Body of pancreas (tissue), 4 donors: ENCODE measurements at places on chromosomes 7 and 10. TPM values are rescaled to one million over a fixed set of nuclear protein-coding genes. Genes with fewer than 3 reads are reported as not detected.

DNA sequence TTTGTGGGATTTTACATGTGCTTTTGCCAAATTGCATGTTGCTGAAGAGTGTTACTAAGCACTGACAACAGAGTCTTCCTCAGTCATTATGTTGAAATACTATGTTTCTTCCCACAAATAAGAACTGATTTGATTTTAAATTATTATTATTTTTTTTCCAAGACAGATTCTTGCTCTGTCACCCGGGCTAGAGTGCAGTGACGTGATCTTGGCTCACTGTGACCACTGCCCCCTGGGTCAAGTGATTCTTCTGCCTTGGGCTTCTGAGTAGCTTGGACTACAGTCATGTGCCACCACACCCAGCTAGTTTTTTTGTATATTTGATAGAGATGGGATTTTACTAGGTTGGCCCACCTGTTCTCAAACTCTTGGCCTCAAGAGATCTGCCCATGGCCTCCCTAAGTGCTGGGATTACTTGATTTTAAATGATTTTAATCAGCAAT lies 42.3 kb downstream of the MINPP1 start:
- no peak for DNase-seq
- no peak overlapping the region for H3K4me3 ChIP-seq
- H3K4me1 ChIP-seq = peaks cover 12% of the 10 kb centered on the region
- no peak overlapping the region for H3K27ac ChIP-seq
- no peaks in the 10 kb centered on the region for H3K36me3 ChIP-seq
- H3K27me3 ChIP-seq = no peaks in the 10 kb centered on the region

- H3K27ac ChIP-seq = no peak overlapping the region
- DNase-seq = no peak
- H3K27me3 ChIP-seq = no peaks in the 10 kb centered on the region
- H3K36me3 ChIP-seq = no peaks in the 10 kb centered on the region
Measured at GRCh38 chr7:65287023-65287422, 86.6 kb upstream of the ZNF92 start.

GRCh38 chr10:122882766-122883165 lies 3.4 kb upstream of the FAM24B start:
- H3K27ac ChIP-seq = no peak overlapping the region
- H3K4me1 ChIP-seq = peaks cover 16% of the 10 kb centered on the region
- no peak overlapping the region for H3K4me3 ChIP-seq
- no peaks in the 10 kb centered on the region for H3K36me3 ChIP-seq
- no peaks in the 10 kb centered on the region for H3K27me3 ChIP-seq

DNA sequence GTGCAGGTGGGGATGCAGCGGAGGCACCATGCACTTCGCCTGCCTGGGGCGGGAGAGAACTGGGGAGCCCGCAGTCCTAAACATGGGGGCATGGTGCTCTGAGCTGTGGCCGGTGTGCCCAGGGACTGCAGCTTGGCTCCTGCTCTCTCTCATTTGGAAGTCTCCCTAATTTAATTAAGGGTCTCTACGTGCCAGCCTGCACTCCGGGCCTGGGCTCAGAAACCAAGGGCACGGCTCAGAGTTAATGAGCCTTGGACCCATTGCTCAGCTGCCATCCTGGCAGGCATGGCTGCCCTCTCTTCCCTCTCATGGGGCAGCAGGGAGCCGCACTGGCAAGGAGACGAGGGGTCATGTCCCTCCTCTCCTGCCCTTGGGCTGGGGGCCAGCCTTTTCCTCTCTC lies 115.6 kb downstream of the CDH23 start:
- H3K27ac ChIP-seq = no peak overlapping the region
- H3K4me3 ChIP-seq = no peak overlapping the region
- H3K36me3 ChIP-seq = no peaks in the 10 kb centered on the region

GRCh38 chr10:93751832-93752231 lies 5.9 kb upstream of the LGI1 start:
- no peak overlapping the region for H3K4me3 ChIP-seq
- H3K36me3 ChIP-seq = no peaks in the 10 kb centered on the region
- no peaks in the 10 kb centered on the region for H3K4me1 ChIP-seq
- no peaks in the 10 kb centered on the region for H3K27me3 ChIP-seq

GRCh38 chr7:19713676-19714075 lies 4.8 kb upstream of the POLR1F start:
- H3K36me3 ChIP-seq = no peaks in the 10 kb centered on the region
- no peaks in the 10 kb centered on the region for H3K27me3 ChIP-seq
- H3K4me3 ChIP-seq = no peak overlapping the region
- H3K27ac ChIP-seq = no peak overlapping the region
- H3K4me1 ChIP-seq = peaks cover 6% of the 10 kb centered on the region

DNA sequence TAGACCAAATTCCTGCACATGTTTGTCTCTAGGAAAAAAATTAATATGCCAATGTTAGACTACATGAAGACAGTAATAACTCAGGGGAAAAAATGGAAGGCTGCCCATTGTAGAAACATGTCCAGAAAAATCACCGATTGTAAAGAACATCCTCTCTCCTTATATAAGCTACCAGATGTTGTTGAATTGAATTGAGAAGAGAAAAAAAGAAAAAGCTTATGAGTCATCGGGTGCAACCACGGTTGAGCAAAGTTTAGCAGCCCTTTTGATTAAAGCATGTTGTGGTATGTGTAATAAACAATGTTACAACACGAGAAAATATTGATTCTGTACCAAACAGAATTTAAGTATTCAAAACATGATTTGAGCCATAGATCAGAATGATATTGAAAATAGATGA lies 102.3 kb upstream of the ARHGAP21 start:
- no peak overlapping the region for H3K4me3 ChIP-seq
- DNase-seq = no peak
- H3K4me1 ChIP-seq = no peaks in the 10 kb centered on the region
- H3K27ac ChIP-seq = no peak overlapping the region
- no peaks in the 10 kb centered on the region for H3K27me3 ChIP-seq

The SHH gene
- 0.33 TPM for total RNA-seq

- no peak overlapping the region for H3K4me3 ChIP-seq
- peak overlapping the region; percentile 9 for H3K27ac ChIP-seq
- H3K27me3 ChIP-seq = no peaks in the 10 kb centered on the region
Measured at GRCh38 chr7:127901895-127902703, 129.1 kb downstream of the LRRC4 start.

The ZCCHC24 gene
- total RNA-seq = 14.0 TPM

- H3K27ac ChIP-seq = peak overlapping the region; percentile 43
- peak; percentile 77 for DNase-seq
- no peaks in the 10 kb centered on the region for H3K27me3 ChIP-seq
- H3K4me1 ChIP-seq = peaks cover 20% of the 10 kb centered on the region
Measured at GRCh38 chr10:88473989-88474883, 108.9 kb downstream of the RNLS start.

GRCh38 chr10:101358706-101359300 lies 4.8 kb downstream of the BTRC start:
- no peaks in the 10 kb centered on the region for H3K36me3 ChIP-seq
- peaks cover 15% of the 10 kb centered on the region for H3K4me1 ChIP-seq
- no peaks in the 10 kb centered on the region for H3K27me3 ChIP-seq
- no peak overlapping the region for H3K4me3 ChIP-seq
- DNase-seq = no peak

The CYP26C1 gene
- total RNA-seq = 0.52 TPM

The SSC4D gene
- total RNA-seq = 3.6 TPM

The DIP2C gene
- 9.6 TPM for total RNA-seq

DNA sequence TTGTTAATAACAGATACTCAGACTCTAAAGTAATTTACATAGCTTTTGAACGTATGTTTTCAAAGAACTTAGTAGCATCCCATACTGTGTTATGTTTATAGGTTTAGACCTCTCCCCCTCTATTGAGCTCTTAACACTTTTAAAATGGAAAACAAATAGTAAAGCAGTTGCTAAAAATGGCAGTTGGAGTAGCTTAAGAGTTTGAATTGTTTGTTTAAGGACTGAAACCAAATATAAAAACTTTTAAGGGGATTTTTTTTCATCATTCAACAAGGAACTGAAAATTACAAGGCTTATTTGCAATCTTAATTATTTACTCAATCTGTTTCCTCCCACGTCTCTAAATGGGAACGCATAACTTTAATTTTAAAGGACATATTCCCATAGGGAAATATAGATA lies 1.6 kb upstream of the SPAG6 start:
- DNase-seq = no peak
- peaks cover 3% of the 10 kb centered on the region for H3K27me3 ChIP-seq
- H3K4me3 ChIP-seq = no peak overlapping the region
- H3K36me3 ChIP-seq = no peaks in the 10 kb centered on the region

The IL15RA gene
- total RNA-seq = 14.3 TPM

The GPR26 gene
- total RNA-seq = not detected

The PIK3AP1 gene
- total RNA-seq = 28.0 TPM

GRCh38 chr10:16440396-16441133 lies 3.8 kb downstream of the PTER start:
- no peaks in the 10 kb centered on the region for H3K36me3 ChIP-seq
- H3K4me1 ChIP-seq = peaks cover 60% of the 10 kb centered on the region
- no peaks in the 10 kb centered on the region for H3K27me3 ChIP-seq
- DNase-seq = peak; percentile 69
- H3K4me3 ChIP-seq = no peak overlapping the region
- peak overlapping the region; percentile 90 for H3K27ac ChIP-seq

DNA sequence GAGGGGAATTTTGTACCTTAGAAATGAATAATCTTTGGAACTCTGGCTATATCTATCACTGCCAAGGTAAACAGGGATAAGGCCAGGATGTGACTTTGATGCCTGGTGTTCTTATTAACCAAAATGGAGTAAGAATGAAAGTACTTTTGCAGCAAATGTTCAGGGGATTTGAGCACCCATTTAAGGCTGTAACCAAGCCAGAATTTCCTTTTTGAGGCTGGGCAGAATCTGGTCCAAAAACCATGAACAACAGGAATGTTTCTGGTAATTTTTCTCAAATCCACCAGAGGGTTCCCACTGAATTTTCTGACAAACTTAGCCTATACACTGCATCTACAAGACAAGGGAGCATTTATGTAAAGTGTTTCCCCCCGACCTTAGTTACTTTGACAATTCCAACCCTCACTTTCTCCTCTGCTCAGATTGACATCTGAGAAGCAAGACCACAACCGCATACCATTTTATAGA lies 120.6 kb downstream of the BAMBI start:
- DNase-seq = no peak
- no peak overlapping the region for H3K27ac ChIP-seq
- H3K36me3 ChIP-seq = no peaks in the 10 kb centered on the region
- H3K4me1 ChIP-seq = peaks cover 8% of the 10 kb centered on the region
- no peak overlapping the region for H3K4me3 ChIP-seq

DNA sequence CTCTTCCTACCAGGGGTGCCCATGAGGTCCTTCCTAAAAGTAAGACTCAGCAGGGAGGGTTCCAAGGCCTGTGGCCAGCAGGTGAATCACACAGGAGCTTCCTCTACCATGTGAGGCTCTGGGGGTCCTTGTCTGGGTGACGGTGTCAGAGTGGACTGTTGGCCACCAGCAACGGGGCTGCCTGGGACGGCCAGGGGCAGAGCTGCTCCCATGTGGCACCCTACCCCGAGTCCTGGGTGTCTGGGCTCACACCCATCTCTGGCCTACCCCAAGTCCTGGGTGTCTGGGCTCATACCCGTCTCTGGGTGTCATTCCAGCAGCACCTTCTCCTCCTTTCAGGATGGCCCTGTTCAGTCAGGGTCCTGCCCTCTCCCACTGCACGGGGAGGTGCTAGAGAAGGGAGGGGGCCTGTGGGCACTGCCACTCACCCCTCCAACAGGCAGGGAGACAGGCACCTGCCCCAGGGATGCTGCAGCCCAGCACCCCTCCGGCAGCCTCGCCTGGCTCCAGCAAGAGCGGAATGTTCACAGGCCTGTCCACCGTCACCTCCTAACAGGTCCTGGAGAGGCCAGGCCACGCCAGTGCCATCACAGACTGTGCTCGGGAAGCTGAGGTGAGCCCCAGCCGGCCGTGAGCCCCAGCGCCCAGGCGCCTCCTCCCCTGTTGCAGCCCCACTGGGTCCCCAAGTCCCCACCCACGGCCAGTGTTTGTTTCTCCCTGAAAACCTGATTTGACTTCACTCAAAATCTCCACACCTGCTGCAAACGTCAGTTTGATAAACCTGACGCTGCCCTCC lies 143.7 kb downstream of the PTPRN2 start:
- H3K27ac ChIP-seq = no peak overlapping the region
- DNase-seq = no peak
- H3K4me1 ChIP-seq = peaks cover 29% of the 10 kb centered on the region
- H3K36me3 ChIP-seq = no peaks in the 10 kb centered on the region
- H3K4me3 ChIP-seq = no peak overlapping the region

The RHOBTB1 gene
- total RNA-seq = 5.9 TPM

DNA sequence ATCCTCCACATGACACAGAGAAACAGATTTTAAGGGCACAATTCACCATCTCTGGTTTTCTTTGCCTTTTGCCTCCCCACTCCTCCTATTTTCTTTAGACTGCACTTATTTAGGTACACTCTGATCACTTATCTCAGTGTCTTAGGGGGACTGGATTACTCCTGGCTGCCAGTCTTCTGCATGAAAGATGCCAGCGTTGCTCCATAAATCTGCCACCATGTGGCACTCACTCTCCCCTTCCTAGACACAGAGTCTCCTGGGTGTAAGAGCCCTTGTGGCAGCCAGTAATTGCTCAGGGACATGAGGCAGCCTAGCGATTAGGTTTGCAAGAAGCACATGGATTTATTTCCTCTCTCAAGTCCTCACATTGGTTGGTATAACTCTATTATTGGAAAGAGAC lies 34.5 kb upstream of the RBM20 start:
- H3K27me3 ChIP-seq = no peaks in the 10 kb centered on the region
- no peak for DNase-seq
- H3K27ac ChIP-seq = no peak overlapping the region
- H3K4me3 ChIP-seq = no peak overlapping the region

- H3K27ac ChIP-seq = no peak overlapping the region
- H3K4me1 ChIP-seq = peaks cover 32% of the 10 kb centered on the region
- H3K36me3 ChIP-seq = no peaks in the 10 kb centered on the region
- no peak overlapping the region for H3K4me3 ChIP-seq
Measured at GRCh38 chr10:92890471-92890870, 42.2 kb downstream of the EXOC6 start.

DNA sequence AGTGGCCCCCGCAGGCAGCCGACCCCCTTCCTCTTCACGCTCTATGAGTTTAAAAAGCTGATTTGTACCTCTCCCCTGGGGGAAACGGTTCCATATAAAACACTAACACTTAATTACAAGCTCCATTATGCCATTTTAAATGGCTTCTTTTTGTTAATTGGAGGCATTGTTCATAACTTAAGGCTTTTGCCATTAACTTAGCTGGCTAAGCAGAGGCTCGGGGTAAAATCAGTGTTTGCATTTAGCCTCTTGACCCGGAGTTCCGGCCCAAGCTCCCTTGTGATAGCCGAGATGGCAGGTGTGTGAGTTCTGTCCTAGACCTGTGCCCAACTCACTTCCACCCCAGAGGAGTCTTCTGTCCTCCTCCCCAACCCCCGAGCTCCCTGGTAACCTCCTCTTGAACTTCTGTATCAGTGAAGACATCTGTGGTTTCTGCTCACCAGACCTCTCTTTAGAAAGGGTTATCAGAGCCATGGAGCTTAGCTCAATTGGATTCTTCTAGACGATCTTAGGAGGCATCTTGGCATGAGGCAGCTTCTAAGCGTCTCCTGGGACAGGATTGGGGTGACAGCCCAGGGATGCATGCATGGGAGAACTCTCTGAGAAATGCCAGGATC lies 34.2 kb upstream of the SH2B2 start:
- H3K36me3 ChIP-seq = no peaks in the 10 kb centered on the region
- peaks cover 12% of the 10 kb centered on the region for H3K4me1 ChIP-seq
- H3K27ac ChIP-seq = no peak overlapping the region
- no peaks in the 10 kb centered on the region for H3K27me3 ChIP-seq
- no peak overlapping the region for H3K4me3 ChIP-seq
- no peak for DNase-seq

- peaks cover 9% of the 10 kb centered on the region for H3K4me1 ChIP-seq
- no peak overlapping the region for H3K27ac ChIP-seq
- DNase-seq = no peak
- H3K27me3 ChIP-seq = no peaks in the 10 kb centered on the region
- no peaks in the 10 kb centered on the region for H3K36me3 ChIP-seq
Measured at GRCh38 chr7:103866919-103867318, 122.5 kb downstream of the RELN start.
